ENCODE measurements at places on chromosomes 13 and 19. TPM values are rescaled to one million over a fixed set of nuclear protein-coding genes. Genes with fewer than 3 reads are reported as not detected.

ZNF793 gene
- 2.9 TPM for total RNA-seq

MBD3L3 gene
- not detected for total RNA-seq

EPSTI1 gene
- 5.4 TPM for total RNA-seq

CD33 gene
- 2.0 TPM for total RNA-seq

SIGLEC8 gene
- 0.94 TPM for total RNA-seq

PRSS57 gene
- total RNA-seq: not detected

CHST8 gene
- total RNA-seq: not detected

ZNF256 gene
- 3.5 TPM for total RNA-seq

ATXN8OS gene
- total RNA-seq: not detected

LAIR2 gene
- 0.37 TPM for total RNA-seq

KLK14 gene
- total RNA-seq: 0.52 TPM

ZNF577 gene
- total RNA-seq: 7.4 TPM

SPACA4 gene
- total RNA-seq: 0.27 TPM

CYP2A6 gene
- total RNA-seq: 1.4 TPM

CACNG6 gene
- total RNA-seq: not detected

ITGBL1 gene
- 0.25 TPM for total RNA-seq

ZNF738 gene
- total RNA-seq: 4.5 TPM

ZNF823 gene
- total RNA-seq: 13.1 TPM

LAIR1 gene
- total RNA-seq: 9.3 TPM

ZNF541 gene
- total RNA-seq: 0.21 TPM

DDX49 gene
- total RNA-seq: 57.8 TPM

OVOL3 gene
- total RNA-seq: not detected

UBXN6 gene
- total RNA-seq: 96.7 TPM

NFIX gene
- 70.9 TPM for total RNA-seq

LRG1 gene
- 24.4 TPM for total RNA-seq

SMIM44 gene
- 4.3 TPM for total RNA-seq

CD37 gene
- total RNA-seq: 7.4 TPM

All from colonic mucosa (tissue), 4 donors.